Fibroblast of skin of scalp (primary cell): ENCODE measurements at places on chromosomes 6 and 20.

- DNase-seq, result peak; percentile 83
Measured at GRCh38 chr6:45718871-45719270, 296.8 kb downstream of the CLIC5 start.

DNA sequence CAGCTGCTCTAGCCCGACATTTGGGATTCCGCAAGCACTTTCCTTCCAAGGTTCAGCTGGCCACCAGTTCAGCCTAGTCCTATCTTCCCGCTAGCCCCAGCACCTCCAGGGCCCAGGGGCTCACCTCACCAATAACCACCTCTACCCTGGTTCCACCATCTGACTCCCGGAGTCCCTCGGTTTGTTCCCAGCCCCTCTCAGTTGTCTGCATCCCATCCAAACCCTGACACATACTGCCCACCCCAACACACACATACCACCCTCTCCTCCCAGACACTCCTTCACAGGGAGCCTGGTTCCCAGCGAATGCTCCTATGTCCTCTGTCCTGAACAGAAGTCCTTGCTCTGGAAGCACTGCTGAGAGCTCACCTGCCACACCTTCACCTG, 418 bp downstream of the TNXB start:
- DNase-seq, result no peak

- DNase-seq, result peak; percentile 89
Measured at GRCh38 chr6:52877168-52877567, 32.3 kb downstream of the GSTA3 start.

DNA sequence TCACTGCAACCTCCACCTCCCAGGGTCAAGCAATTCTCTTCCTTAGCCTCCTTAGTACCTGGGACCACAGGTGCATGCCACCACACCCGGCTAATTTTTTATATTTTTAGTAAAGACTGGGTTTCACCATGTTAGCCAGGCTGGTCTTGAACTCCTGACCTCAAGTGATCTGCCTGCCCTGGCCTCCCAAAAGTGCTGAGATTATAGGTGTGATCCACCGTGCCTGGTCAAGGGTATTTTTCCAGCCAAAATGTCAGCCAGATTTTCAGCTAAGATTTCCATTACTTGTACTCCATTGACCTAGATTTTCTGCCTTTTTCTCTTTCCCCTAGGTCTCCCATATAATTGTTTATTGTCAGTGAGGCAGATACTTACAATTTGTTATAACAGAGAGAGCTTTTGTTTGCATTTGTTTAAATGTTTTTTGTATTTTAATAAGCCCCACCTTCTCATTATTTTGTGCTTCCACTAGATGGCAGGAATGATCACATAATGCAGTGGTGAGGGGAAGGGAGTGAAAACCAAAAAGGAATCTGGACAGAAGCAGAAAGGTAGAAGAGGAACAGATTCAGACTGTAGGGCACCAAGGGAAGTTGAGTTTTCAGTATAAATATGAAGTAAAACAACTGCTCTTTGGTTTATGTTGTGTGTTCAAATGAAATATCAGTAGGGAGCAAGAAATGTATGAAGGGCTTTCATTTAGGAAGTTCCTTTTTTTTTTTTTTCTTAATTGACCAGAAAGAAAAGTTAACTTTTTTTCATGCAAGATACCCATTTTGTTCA, 29.7 kb downstream of the RPF2 start:
- peak; percentile 51 for DNase-seq

DNA sequence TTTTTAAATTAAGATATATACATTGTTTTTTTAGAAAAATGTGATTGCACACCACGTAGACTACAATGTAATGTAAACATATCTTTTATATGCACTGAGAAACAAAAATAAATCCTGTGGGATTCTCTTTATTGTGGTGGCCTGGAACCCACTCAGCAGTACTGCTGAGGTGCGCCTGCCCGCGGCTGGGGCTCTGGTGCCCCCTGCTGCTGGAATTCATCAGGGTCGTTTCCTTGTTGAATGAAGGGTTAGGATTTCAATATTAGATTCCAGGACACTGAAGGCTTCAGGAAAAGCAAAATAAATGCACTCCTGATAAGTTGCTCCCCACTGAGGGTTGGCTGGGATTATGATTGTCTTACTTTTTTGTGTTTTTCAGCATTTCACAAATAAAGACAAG, 175.8 kb upstream of the GGTLC1 start:
- DNase-seq, result peak; percentile 18

GRCh38 chr6:151025076-151025475, 159.6 kb downstream of the MTHFD1L start:
- DNase-seq, result no peak

DNA sequence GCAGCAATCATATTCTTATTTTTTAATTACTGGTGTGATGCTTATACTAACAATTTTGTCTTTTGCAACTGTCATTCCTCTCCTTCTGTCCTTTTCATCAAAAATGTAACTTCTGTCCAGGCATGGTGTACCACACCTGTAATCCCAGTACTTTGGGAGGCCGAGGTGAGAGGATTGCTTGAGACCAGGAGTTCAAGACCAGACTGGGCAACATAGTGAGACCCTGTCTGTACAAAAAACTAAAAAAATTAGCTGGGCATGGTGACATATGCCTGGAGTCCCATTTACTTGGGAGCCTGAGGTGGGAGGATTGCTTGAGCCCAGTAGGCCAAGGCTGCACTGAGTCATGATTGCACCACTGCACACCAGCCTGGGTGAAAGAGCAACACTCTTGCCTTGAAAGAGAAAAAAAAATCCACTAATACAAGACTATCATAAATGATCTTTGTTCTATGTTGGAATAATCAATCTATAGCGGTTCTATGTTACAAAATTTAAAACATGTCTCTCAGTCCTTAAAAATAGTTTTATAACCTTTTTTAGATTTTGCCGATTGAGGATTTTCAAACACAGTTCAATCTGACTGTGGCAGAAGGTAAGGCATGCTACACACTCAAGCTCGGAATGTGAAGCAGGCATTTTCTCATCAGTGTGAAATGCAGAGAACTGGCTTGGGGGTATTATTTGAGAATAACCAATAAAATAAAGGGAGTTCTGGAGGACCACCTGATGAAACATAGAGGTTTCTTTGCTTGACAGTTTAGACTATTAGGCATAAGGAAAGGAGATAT, 70.4 kb downstream of the ENPP1 start:
- peak; percentile 8 for DNase-seq

DNA sequence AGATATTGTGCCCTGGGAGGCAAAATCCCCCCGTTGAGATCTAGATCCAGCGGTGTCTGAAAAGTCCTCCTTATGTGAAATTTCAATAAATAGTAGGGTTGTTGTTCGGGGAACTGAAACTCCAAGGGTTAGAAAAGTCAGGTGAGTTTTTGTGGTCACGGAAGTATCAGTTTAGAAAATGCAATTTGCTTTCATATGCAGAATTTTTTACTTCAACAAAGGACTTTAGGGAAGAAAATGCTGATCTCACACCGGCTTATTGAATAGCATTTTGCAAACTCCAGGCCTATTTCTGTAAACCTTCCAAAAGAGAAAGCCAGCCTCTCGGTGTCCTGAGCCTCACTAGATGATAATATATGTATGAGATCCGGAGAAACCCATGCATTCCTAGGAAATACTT, 254.7 kb downstream of the TSHZ2 start:
- DNase-seq, result no peak

GRCh38 chr6:167547751-167548150, 222.9 kb downstream of the TTLL2 start:
- DNase-seq, result peak; percentile 63

DNA sequence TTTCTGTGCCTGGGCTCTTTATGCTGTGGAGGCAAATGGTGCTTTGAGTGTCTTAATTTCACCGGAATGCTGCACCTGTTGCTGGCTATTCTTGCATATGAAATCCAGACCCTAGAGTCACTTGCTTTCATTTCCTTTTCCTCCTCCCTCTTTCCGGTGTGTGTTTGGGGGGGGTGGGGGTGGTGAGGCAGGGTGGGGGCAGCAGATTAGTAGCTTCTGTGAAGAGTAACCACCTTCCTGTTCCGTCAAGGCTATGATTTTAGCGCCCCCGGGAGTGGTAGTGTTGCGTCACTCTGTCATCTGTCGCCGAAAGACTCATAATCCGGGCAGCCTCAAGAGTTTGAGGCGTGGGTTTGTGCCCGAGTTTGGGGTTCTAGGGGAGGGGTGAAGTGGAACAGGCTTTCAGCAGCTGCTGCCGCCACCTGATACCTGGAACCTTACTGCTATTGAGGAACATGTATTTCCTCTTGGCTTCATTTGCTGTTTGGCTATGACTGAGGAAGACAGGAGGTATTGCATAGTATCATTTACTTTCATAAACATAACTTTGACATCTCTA, 49.1 kb downstream of the UTRN start:
- DNase-seq, result no peak

- DNase-seq, result no peak
Measured at GRCh38 chr6:37784585-37784967, 35.0 kb upstream of the ZFAND3 start.

- no peak for DNase-seq
Measured at GRCh38 chr6:144630857-144631256, 345.7 kb downstream of the UTRN start.

GRCh38 chr6:16320533-16321340, 82.3 kb downstream of the GMPR start:
- peak; percentile 54 for DNase-seq

- DNase-seq, result no peak
Measured at GRCh38 chr6:64482631-64483030, 847.0 kb downstream of the PHF3 start.

- peak; percentile 97 for DNase-seq
Measured at GRCh38 chr6:170405311-170405975, 98.9 kb downstream of the FAM120B start.

DNA sequence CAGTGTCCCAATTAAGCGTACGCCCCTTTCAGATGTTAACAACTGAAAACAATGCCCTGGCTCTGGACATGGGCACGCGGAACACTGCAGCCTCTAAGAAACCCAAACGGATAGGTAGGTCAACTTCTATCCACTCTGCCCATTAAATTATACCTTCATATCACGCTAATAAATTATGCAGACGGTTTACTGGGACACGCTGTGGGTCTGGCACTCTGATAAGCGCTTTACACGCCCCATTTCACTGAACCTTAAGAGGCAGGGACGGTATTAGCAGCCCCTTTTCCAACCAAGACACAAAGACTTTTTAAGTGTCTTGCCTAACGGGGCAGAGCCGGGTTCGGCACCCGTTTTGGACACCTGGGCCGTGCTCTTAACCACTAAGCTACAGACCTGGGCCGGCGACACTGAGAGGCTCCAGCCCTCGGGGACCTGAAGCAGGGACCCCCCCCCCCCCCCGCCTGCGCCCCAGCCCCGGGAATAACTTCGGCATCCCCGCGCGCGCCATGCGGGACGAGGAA, 744 bp downstream of the STAU1 start:
- no peak for DNase-seq

DNA sequence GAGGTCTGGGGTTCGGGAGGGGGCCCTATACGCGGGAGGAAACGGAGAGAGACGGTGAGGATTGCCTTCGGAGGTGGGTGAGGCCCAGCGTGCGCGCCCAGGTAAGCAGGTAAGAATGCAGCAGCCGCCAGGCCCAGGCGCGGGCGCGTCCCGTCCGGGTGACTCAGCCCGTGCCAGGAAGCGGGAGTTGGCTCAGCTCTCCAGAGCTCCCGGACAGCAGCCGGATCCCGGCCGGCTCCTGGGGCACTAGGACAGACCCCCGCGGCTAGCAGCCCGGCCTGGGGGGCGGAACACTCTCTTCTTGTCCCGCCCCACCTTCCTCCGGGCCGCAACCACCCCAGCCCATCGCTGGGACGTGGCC, 1.5 kb upstream of the MDFI start:
- peak; percentile 13 for DNase-seq

DNA sequence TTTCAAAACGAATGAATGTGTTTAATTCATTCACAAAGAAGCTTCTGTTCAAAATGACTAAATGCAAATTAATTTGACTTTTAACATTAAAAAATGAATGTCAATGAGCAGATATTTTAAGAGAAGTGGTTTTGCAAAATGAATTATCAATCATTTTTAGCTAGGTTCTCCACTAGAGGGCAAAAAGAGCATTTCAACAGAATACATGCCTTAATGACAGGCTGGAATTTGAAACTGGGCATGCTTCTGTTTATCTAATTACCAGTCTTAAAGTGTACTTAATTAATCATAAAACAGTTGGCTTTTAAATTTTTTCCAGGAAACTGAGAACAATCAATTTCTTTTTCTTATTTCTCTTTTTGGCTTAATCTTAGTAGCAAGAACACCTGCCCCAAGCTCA, 63.8 kb upstream of the TINAG start:
- peak; percentile 32 for DNase-seq

- DNase-seq, result no peak
Measured at GRCh38 chr6:99604166-99605073, 2.2 kb upstream of the PRDM13 start.

- DNase-seq, result no peak
Measured at GRCh38 chr6:20461576-20461975, 59.9 kb downstream of the E2F3 start.

DNA sequence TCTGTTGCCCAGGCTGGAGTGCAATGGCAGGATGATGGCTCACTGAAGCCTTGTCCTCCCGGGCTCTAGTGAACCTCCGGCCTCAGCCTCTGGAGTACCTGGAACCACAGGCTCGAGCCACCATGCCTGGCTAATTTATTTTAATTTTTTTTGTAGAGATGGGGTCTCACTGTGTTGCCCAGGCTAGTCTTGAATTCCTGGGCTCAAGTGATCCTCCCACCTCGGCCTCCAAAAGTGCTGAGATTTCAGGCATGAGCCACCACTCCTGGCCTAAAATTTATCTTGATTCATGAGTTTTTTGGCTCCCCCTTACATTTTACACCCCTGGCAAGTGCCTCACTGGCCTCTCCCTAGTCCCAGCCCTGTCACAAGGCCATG, 2.5 kb upstream of the SLC29A1 start:
- no peak for DNase-seq

- DNase-seq, result no peak
Measured at GRCh38 chr20:10777710-10778109, 103.9 kb upstream of the JAG1 start.

DNA sequence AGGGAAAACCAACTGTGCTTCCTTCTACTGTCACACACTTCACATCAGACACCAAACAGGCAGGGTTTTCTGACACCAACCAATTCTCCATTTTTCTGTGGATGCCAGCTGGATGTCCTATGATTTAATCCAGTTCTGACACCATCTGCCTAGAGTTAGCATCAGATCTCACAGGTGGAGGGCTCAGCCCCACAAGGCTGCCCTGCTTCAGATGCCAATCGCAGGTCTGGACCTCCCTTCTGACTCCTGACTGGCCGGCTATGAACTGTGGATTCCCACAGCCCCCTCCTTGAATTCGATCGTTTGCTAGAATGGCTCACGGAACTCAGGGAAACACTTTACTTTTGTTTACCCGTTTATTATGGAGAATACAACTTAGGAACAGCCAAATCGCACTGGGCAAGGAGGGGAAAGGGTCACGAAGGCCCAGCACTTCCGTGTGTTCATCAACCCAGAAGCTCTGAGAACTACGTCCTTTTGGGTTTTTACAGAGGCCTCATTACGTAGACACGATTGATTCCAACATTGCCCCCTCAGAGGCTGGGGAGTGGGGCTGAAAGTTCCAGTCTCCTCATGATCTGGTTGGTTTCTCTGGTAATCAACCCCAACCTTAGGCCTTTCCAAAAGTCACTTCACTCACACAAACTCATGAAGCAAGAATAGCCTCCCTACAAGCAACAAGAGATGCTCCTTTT, 25.4 kb upstream of the MAS1 start:
- no peak for DNase-seq
